ENCODE measurements at places on chromosomes 1 and 21.

DNA sequence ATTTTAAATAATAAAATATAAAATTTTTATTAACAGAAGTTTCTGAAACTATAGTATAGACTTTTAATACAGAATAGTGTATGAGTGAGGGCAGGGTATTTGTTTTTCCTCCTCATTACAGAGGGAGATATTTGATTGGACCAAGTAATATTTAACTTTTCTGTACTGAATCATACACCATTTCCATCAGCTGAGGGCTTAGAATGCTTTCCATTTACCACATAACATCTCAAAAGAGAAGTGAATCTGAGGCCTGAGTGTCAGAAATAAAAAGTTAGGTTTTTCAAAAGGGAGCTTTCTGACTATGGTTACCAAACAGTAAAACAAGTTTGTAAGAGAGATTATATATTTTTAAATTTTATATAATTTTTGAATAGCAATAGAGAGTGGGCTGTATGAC, 29.5 kb downstream of the TLCD4 start:
- DNase-seq, result no peak

DNA sequence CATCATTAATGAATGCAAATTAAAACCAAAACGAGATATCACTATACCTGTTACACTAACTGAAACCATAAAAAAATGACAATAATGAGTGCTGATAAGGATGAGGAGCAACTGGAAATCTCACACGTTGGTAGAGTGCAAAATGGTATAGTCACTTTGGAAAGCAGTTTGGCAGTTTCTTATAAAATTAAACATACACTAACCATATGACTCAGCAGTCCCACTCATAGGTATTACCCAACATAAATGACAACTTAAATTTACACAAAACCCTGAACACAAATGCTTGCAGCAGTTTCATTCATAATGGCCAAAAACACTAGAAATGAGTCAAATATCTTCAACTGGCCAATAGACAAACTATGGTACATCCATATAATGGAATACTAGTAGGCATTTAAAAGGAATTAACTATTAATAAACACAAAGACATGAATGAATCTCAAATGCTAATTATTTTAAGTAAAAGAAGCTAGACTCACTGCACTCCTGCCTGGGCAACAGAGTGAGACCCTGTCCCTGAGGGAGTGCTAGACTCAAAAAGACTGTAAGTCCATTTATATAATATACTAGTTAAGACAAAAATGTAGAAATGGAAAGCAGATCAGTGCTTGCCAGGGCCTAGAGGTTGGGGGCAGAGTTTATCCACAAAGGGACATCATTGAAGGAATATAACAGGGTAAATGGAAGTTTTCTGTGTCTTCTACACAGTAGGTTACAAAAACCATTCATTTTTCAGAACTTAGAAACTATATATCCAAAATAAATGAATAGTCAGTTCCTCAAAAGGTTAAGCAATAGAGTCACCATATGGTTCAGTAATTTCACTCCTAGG, 77.4 kb downstream of the EIF4G3 start:
- DNase-seq, result peak; percentile 44

DNA sequence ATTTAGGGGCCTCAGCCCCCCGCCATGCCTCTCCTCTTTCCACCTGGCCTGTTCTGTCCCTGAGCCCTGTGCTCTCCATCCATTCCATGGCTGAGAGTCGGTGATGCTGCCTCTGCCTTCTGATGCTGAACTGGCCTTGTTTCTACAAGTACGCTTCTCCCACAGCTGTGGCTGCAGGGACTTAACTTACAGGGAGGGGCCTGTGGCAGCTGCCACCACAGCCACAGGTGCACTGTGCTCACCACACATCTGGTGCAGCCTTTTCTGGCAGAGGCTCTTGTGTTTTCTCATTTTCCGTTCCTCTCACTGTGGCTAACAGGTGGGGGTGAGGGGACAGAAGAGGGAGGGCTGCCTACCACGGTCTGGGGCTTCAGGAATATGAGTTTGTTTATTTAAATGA, 4.2 kb downstream of the FMO1 start:
- no peak for DNase-seq

DNA sequence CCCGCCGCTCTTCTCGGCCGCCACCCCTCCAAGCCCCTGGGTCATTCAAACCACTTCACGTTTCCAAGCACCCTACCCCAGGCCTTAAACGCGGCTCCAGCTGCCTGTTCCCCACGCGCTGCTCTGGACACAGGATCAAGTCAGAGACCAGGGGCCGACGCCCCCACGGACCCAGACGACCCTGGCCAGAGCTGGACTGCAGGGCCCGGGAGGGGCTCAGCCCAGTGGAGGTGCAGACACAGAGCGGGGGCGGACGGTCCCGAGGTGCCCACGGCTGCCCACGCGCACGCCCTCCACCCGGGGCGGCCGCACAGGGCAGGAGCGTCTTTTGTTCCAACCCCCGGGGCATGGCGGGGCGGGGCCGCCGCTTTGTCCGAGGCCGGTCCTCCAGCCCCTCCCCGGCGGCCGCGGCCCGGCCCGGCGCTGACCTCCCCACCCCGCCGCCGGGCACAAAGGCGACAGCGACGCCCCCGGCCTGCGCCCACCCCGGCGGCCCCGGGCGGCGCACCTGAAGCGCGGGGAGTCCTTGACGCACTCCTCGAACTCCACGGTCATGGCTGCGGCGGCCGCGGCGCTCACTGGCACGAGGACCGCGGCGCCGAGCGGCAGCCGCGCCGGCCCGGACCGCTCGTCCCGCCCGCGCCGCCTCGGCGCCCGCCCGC, 338 bp downstream of the ACAP3 start:
- no peak for DNase-seq

- DNase-seq, result no peak
Observed at GRCh38 chr1:222250376-222250775, 297.5 kb downstream of the HHIPL2 start.

GRCh38 chr1:178498896-178499675, 2.3 kb upstream of the CLEC20A start:
- no peak for DNase-seq

- peak; percentile 74 for DNase-seq
Observed at GRCh38 chr1:40404670-40405462, 31.3 kb downstream of the SMAP2 start.

- no peak for DNase-seq
Observed at GRCh38 chr1:198520524-198521254, 19.8 kb downstream of the ATP6V1G3 start.

DNA sequence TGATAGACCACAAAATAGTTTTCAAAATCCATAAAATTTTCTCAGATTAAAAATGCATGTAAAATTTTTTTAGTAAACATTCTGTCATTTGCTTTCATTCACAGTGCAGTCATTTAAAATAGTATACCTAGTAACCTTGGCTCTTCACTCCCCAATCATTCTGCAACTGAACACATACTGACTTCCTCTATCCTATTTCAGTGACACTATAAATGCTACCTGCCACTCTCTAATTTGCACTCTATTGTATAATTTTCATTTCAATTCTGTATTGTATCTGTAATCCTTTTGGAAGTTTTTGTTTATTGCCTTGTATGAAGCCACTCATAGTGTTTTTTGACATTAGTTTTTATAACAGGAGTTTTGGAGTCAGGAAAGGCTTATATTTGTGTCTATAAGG, 1029.1 kb upstream of the NCAM2 start:
- no peak for DNase-seq

GRCh38 chr1:14120895-14121294, 420.9 kb downstream of the PRDM2 start:
- peak; percentile 5 for DNase-seq

GRCh38 chr1:228279722-228280105, 71.9 kb downstream of the OBSCN start:
- DNase-seq, result no peak

GRCh38 chr21:38849776-38850175, 44.0 kb downstream of the ETS2 start:
- no peak for DNase-seq

Measured in RKO (cell line).